Thymus (tissue), 14 donors: ENCODE measurements at places on chromosomes 5 and 9. TPM values are rescaled to one million over a fixed set of nuclear protein-coding genes. Genes with fewer than 3 reads are reported as not detected.

ADAMTSL2 gene
- total RNA-seq, result 1.7 TPM

BASP1 gene
- total RNA-seq, result 24.3 TPM

GRCh38 chr9:91391412-91391811, 29.7 kb upstream of the AUH start:
- H3K4me3 ChIP-seq, result no peak overlapping the region
- no peaks in the 10 kb centered on the region for H3K36me3 ChIP-seq
- H3K27me3 ChIP-seq, result no peaks in the 10 kb centered on the region

- no peaks in the 10 kb centered on the region for H3K36me3 ChIP-seq
- no peak for DNase-seq
- H3K4me1 ChIP-seq, result no peaks in the 10 kb centered on the region
- no peaks in the 10 kb centered on the region for H3K27me3 ChIP-seq
- no peak overlapping the region for H3K27ac ChIP-seq
Measured at GRCh38 chr9:84382720-84383119, 42.2 kb upstream of the SLC28A3 start.

GRCh38 chr5:36279054-36279698, 22.5 kb downstream of the RANBP3L start:
- DNase-seq, result no peak
- no peaks in the 10 kb centered on the region for H3K27me3 ChIP-seq
- no peaks in the 10 kb centered on the region for H3K4me1 ChIP-seq
- no peak overlapping the region for H3K27ac ChIP-seq
- no peak overlapping the region for H3K4me3 ChIP-seq

DNA sequence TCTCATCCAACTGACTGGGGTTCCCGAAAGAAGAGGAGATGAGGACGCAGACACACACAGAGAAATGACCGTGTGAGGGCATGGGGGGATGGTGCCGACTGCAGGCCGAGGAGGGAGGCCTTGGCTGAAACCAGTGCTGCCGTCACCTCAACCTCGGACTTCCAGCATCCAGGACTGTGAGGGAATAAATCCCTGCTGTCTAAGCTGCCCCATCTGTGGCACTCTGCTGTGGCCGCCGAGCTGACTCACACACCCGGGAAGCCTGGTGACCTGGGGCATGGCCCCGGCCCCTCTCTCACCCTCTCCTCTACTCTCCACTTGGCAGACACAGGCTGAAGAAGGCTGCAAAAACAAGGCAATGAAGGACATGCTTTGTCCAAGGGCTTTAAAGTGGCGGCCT, 4.4 kb upstream of the COL5A1 start:
- peaks cover under 1% of the 10 kb centered on the region for H3K27me3 ChIP-seq
- H3K36me3 ChIP-seq, result no peaks in the 10 kb centered on the region
- no peak overlapping the region for H3K27ac ChIP-seq
- peaks cover 9% of the 10 kb centered on the region for H3K4me1 ChIP-seq
- DNase-seq, result no peak

DNA sequence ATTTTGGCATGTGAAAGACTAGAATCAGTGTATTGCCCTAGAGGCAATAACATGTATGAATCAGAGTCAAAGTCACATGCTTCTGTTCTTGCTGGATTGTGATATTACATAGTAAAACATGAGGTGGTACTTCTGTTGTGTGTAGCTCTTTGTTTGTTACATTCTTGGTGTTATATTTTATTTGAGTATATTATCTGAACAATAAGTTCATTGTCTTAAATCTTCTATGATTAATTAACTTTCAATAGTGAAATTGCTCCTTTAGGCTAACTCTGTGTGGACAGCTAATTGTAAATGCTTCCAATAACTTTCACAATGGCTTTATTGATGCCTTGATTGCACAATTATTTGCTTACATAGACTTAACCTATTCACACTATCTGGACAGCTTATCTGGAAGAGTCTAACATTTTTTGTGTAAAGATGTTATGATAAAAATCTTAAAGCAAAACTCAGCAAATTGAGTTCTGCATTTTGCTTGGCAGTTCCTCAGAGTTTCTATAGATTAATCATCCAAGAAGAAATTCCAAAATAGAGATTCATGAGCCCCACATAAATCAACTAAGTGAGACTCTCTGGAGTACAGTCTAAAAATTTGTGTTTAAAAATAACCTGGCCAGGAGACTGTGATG, 239.6 kb upstream of the TUSC1 start:
- H3K36me3 ChIP-seq, result no peaks in the 10 kb centered on the region
- no peak overlapping the region for H3K27ac ChIP-seq
- no peak for DNase-seq
- H3K4me3 ChIP-seq, result no peak overlapping the region
- no peaks in the 10 kb centered on the region for H3K4me1 ChIP-seq

DNA sequence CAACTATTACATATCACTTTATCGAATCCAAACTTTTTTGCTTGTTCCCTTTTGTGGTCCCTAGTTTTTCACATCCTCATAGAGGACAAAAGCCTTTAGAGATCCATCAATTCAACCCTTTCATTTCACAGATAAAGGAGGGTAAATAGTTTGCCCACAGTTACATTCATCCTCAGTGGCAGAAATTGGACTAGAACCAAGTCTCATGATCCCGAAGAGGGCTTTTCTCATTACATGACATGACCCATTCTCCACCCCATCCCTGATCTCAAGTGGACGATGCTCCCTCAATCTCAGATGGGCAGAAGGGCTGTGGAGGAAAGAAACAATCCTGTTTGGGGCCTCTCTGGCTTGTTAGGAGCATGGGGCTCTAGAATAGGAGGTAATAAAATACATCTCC, 23.1 kb downstream of the TICAM2 start:
- no peak for DNase-seq
- no peaks in the 10 kb centered on the region for H3K27me3 ChIP-seq
- no peak overlapping the region for H3K4me3 ChIP-seq
- no peaks in the 10 kb centered on the region for H3K36me3 ChIP-seq
- no peaks in the 10 kb centered on the region for H3K4me1 ChIP-seq

- H3K4me1 ChIP-seq, result no peaks in the 10 kb centered on the region
- DNase-seq, result no peak
- no peak overlapping the region for H3K4me3 ChIP-seq
- no peaks in the 10 kb centered on the region for H3K27me3 ChIP-seq
- no peak overlapping the region for H3K27ac ChIP-seq
Measured at GRCh38 chr5:128409166-128409800, 128.8 kb downstream of the FBN2 start.
